ENCODE measurements at places on chromosomes 12 and 14.

DNA sequence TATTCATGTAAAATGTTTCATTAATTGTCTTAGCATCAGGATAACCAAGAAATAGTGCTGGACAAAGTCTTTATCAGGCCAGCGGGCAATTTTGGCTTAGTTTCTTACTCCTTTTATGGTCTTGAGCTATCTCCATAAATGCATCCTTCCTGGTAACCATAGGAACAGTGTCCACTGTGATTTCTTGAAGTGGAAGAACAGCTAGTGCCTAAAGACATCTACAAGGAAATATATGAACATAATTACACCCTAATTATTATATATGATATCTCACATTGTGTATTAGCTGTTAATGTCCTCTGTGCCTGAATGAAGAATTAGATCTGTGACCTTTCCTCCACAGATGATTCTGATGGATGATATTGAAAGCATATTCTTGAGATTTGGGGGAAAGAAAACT, 286.7 kb upstream of the ATXN7L3B start:
- no peak for DNase-seq

DNA sequence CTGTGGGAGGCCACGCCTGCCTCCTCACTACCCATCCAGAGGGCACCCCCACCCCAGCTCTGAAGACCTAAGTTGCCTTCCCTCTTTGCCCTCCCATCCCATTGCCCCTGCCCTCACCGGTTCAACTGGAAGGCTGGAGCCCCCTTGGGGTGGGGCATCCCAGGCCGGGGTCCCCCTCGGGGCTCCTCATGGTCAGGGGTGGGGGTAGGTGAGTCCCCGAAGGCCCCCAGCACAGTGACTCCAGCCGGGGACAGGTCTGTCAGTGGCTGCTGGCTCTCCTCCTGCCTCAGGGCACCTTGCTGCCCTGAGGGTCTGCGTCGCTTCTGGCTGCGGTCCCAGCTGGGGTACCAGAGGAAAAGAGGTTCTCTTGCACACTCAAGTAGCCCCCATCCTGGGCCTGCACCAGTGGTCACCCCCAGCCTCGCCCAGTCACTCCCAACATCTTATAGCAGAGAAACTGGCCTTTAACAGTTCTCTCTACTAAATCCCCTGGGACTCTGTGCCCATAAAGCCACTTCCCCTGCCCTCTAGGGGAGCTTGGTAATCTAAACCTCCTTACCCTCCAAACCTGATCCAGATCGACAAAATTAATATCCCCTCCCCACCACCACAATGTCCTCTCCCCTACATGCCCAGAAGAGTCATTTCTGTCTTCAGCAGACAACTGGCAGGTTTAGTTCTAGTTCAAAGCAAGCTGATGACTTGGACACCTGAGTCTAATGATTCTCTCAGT, 5.1 kb downstream of the PIANP start:
- no peak for DNase-seq

DNA sequence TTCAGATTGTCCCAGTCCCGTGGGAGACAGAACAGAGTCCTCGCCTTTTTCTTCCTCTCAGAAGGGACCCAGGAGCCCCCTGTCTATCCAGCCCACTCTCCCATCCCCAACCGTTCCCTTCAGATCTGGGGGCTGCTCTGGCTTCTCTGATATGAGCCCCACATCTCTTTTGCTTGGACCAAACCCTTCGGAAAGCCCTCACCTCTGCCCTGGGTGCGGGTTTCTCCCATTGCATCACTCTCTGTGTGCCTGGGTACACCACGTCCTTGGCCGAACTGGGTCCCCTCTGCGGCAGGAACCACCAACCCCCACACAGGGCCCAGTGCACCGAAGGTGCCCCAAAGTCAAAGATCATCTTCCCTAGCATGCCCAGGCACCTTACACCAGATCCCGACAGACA, 87.8 kb downstream of the DICER1 start:
- no peak for DNase-seq

- DNase-seq = no peak
Observed at GRCh38 chr12:27428466-27428865, 18.1 kb upstream of the SMCO2 start.

GRCh38 chr12:5592310-5592709, 160.4 kb downstream of the NTF3 start:
- DNase-seq = no peak

DNA sequence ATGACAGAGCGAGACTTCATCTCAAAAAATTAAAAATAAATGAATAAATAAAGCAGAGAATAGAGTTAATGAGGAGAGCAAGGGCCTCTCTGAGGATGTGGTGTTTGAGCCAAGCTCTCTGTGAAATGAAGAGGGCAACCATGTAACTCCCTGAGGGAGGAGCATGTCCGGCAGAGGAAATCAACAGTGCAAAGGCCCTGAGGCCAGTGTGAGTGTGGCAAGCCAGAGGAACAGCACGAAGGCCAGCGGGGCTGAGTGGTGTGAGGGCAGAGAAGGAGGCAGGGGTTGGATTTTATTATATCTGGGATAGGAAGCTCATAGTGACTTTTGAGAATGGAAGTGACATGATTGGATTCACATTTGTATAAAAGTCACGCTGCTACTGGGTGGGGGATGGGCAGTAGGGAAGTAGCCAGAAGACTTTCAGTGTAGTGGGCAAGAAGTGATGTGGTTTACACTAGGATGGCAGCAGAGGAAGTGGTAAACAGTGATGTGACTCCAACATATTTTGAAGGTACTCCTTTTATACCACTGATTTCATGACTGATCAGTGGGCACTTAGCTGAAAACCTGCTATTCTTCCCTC, 10.3 kb upstream of the LRP1-AS start:
- no peak for DNase-seq

DNA sequence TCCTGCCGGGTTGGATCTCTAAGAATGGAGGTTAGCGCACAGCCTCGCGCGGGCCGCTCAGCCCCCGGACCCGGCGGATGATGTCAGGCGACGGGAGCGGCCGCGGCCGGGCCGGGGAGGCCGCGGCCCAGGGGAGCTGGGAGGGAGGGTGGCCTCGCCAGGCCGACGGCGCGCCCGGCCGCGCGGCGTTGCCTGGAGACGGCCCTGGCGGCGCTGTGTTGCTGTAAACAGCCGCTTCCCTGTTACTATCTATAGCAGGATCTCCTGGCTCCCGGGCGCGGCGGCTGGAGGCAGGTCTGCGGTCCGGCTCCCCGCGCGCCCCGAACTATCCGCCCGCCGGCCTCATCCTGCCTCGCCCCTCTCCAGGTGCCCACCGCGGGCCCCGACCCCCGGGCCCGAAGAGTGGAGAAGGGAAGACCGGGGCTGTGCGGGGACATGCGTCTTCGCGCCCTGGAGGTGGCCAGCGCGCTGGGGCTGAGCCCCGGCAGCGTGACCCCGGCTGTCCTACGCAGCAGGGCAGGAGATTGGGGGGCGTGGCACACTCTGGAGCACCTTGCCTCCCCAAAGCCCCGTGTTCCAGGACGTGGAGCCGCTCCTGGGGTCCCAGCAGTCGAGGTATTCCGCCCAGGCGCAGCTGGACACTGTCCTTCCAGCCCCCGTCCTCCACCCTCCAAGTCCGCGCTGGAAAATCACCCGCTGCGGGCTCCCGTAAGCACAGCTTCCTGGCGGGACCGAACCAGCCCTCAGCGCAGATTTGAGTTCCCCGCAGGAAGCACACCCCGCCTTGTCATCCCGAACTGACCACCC, 1.4 kb upstream of the FOS start:
- no peak for DNase-seq

GRCh38 chr14:58787592-58787991, 149.8 kb downstream of the DACT1 start:
- DNase-seq = no peak

DNA sequence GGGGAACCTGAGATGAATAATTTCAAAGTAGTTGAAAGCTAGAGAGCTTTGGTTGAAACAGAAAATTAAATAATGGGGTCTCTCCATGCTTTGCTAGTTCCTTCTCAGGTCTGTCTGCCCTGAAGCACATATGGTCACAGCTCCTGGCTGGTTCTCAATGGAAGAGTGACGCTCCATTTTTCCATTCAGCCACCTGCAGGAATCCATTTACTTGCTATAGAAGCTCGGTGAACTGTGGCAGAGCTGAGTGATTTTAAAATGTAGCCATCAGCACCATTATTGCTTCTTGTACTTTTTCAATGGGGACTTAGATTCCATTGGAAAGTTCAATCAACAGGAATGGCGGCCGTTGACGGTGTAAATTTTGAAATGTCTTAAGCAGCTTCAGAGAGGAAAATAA, 525.2 kb downstream of the GLT1D1 start:
- no peak for DNase-seq

- DNase-seq = no peak
Observed at GRCh38 chr14:91390165-91390778, 27.3 kb downstream of the CCDC88C start.

DNA sequence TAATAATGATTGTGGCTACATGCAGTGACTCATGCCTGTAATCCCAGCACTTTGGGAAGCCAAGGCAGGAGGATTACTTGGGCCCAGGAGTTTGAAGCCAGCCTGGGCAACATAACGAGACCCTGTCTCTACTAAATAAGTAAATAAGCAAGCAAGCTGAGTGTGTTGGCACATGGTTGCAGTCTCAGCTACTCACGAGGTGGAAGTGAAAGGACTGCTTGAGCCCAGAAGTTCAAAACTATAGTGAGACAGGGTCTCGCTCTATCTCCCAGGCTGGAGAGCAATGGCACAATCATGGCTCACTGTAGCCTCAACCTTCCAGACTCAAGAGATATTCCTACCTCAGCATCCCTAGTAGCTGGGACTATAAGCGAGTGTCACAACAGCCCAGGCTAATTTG, 64.7 kb downstream of the RPS6KA5 start:
- DNase-seq = no peak

DNA sequence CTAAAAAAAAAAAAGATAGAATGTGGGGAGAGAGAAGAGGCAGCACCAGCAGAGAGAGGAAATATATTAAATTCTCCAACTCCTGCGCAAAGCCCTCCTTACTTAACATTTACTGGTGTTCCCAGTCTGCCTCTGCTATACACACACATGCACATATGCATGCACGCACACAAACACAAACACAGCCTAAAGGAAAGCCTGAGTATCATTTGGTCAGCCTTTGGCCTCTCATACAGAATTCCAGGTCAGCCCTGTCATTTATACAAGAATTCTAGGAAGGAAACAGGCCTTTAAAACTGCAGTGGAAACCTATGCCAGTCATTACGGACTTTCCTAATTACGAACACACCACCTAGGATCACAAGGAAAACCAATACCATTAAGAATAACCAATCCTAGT, 269.4 kb downstream of the ITPR2 start:
- no peak for DNase-seq

DNA sequence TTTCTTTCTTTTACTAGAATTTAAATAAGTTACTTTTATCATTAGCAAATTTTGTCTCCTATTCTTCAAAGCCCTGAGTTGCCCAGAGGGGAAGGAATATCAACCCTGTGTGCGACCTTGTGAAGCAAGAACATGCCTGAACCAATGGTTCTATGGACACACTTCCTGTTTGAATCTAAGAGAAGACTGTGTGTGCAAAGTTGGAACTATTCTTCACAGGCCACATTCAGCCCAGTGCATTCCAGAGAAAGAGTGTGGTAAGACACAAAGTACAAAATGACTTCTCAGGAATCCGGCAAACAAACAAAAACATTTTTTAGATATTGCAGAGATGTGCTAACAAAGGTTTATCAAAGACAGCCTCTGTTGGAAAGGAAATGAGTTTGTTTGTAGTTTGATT, 90.8 kb upstream of the PTPRQ start:
- no peak for DNase-seq

GRCh38 chr14:50828721-50829488, 2.1 kb downstream of the NIN start:
- DNase-seq = no peak

GRCh38 chr12:93126069-93126474, 197.0 kb upstream of the EEA1 start:
- DNase-seq = no peak

GRCh38 chr12:46395388-46395787, 22.8 kb upstream of the SLC38A2 start:
- DNase-seq = no peak

DNA sequence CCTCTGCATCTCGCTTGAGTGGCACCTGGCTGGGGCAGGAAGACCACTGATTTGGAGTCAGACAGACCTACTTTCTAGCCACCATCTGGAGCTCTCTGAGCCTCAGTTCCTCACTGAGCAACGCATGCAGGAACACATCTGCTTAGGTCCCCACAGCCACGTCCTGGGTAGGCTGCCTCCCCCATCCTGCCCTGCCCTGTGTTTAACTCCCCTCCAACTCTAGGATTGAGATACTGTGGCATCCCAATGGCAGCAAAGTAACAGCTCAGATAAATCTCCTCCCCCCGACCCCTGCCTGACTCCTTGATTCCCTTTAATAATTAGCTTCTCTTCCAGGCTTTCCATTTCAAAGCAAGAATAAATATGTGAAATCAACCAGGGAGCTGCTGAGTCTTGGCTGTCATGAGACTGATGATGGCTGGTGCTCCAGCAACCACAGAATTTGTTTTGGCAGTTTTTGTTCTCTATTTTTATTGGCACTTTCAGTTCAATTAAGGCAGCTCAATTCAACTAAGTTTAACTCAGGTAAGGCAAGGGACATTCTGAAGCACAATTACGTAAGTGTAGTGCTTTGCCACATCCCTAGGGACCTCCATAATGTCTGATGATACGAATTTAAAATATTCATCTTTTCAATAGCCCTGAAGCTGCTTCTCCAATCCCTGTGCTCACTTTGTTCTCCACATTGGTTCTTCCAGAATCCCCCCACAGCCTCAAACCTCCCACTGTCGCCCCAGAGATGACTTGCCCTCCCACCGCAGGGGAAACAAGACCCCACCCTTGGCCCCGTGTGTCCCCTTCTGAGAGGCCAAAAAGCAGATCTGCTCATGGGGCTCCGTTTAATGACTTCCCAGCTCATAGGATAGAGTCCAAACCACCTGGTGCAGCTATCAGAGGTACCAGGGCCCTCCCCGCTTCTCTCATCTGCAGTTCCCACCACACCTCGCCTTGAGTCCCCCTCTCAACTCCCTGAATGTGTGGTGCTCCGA, 58.2 kb downstream of the ESR2 start:
- no peak for DNase-seq

- no peak for DNase-seq
Observed at GRCh38 chr12:46385438-46385837, 12.9 kb upstream of the SLC38A2 start.

DNA sequence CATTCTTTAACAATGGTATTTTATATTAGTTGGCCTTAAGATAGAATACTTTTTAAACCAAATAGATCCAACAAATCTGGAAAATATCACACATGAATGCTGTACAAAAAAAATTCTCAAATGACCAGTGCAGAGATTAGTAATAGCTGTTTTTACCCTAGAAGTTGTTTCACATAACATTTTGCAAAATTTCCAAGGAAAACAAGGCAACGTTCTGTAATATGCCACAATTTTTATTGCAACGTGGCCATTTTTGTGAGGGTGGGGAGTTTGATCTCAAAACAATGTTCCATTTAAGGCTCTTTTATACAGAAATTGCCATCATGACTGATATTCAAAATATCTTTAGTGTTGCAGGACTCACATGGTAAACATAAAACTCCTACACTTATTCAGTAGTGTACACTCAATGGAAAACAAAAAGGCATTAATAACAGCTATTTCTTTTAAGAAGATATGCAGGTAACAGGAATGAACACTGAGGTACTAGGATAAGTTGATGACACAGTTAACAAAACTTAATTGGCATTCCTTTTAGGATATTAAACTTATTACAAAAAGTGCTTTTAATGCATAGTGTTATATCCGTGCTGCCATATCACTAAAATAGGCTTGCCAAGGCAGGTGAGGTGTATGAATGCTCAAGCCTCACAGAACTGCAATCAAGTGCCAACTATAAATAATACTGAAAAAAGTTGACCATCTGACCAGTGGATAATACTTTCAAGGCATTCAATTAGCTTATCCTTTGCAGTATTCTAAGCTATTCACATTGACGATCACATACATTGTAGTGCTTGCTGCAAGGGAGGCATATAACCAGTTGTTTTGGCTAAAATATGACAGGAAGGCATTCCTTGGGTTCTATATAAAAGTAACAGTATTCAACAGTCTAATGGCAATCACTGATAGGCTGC, 2.3 kb downstream of the CFL2 start:
- DNase-seq = no peak
